ENCODE measurements at places on chromosomes 4 and X.

GRCh38 chr4:88900432-88900831 is 156.6 kb downstream of the FAM13A start:
- DNase-seq = no peak

- no peak for DNase-seq
Measured at GRCh38 chr4:79927931-79928330, 145.1 kb downstream of the ANTXR2 start.

GRCh38 chr4:173420801-173421200 is 21.9 kb upstream of the SCRG1 start:
- DNase-seq = no peak

- DNase-seq = peak; percentile 32
Measured at GRCh38 chr4:121243485-121243884, 79.4 kb upstream of the TNIP3 start.

DNA sequence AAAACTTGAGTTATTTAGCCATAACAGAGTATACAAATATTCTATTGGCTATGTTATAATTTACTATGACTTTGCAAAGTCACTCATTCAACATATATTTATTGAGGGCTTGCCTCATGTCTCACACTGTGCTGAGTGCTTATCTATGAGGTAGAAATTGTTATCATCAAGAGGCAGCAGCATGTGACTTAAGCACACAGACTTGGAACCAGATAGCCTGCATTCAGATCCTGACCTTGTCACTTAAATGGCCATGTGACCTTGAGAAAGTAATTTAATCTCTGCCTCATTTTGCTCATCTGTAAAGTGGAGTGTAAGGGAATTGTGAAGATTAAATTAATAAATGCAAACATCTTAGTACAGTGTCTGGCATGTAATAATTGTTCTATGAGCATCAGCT is 10.1 kb upstream of the EXOSC9 start:
- DNase-seq = no peak
